Activated naive CD4-positive, alpha-beta T cell treated with anti-CD3 and anti-CD28 coated beads, Interleukin-2, amount 50 U/mL, for 16 hours (primary cell): ENCODE measurements at places on chromosomes 5 and 9.

GRCh38 chr5:179914032-179914755, 6.5 kb upstream of the TBC1D9B start:
- DNase-seq: no peak

- DNase-seq: no peak
Observed at GRCh38 chr9:132752877-132753592, 82.8 kb downstream of the GTF3C4 start.

- DNase-seq: no peak
Observed at GRCh38 chr9:81893929-81894328, 34.3 kb upstream of the SPATA31D4 start.

DNA sequence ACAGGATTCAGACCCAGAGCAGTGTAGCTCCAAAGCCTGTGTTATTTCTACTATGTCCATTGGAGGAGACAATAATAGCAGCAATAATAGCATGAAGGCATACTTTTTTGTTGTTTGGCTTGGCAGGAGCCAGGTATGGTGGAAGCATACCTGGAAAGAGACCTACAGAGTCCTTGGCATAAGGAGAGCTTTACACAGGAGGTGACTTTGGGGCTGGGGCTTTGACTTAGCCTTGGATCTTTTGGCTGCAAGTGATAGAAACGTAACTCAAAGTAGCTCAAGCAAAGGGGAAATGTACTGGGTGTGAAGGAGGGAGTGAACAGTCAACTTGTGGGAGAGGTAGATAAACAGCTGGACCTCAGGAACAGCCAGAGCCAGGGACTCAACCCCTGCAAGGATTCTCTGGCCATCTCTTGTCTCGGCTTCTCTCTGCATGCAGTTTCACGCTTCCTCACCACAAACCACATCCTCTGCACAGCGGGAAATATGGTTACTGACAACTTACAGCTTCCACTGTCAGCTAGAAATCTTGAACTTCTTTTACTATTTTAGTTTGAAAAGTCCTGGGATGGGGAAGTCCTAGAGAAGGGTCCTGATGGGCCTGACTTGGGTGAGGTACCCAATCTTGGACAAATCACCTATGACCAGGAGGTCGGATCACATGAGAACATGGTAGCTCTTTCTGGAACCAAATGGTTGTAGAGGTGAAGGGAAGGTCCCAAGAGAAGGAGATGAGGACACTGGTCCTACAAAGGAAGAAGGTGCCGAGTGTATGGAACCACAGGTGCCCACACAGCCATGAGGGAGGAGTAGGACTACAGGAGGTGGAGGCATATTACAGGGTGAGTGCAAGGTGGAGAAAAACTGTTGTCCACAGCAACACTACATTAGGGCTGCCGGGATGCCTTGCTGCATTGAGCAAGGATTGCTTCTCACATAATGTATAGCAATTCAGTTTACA, 47.0 kb upstream of the TGFBR1 start:
- peak; percentile 47 for DNase-seq

DNA sequence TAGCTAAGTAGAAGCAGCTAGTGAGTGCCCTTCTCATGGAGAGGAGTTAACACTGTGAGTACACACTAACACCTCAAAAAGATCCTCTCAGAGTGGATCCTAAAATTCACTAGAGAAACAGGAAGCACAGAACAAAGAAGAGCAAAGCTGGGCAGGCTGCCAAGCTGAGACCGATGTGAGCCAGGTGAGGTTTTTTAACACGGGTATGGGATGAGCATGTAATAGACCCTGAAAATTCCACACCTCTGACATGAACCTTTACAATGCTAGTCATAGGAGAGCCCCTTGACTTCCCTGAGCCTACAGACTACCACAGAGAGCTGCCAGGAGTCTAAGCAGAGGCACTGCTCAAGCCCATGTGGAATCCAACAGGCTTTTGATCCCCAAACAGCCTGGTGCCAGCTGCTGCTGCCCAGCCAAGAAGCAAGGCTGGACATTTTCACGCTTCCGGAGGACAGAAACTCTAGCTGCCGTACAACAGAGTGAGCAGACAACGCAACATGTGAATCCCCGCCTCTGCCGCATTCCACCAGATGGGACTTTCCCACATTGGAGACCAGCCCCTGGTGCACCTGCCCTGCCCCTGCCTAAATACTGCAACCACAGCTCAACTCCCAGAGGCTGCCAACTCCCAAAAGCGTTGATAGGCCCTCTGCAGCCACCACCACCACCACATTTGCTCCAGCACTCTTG, 280.8 kb downstream of the CDH10 start:
- DNase-seq: no peak

GRCh38 chr5:117731446-117731845, 1156.8 kb upstream of the SEMA6A start:
- DNase-seq: no peak

GRCh38 chr5:108541836-108542235, 159.9 kb upstream of the FBXL17 start:
- no peak for DNase-seq

DNA sequence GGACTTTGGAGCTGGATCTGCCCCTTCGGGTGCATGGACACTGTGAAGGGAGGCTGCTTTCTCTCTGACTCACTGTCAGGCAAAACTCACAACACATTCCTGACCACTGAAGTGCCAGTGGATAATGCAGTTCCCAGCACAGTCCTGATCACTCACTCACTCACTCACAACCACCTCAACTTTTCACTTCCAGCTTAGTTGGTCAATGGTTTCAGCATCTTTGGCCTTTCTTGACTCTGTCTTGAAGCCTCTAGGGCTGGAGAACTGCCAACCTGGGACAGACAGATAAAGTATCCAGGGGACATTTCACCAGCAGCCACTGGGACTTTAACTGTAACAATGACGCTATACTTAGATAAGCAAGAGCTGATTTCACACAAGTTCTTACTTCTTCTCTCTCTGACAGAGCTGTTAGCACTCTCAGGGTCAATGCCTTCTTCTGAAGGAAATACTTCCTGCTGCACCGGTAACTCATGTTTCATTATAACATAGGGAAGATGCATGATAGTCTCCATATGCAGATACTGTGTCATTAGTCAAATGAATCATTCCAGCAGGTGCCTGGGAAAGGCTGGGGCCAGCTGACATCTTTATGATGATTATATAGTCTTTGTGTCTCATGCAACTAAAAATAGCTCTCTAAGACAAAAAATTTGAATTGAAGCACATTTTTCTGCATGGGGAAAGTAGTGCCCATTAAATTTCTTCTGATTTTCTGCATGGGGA, 499.0 kb downstream of the SEMA5A start:
- DNase-seq: no peak

- DNase-seq: no peak
Observed at GRCh38 chr9:131397100-131397790, 3.4 kb downstream of the PRRC2B start.

DNA sequence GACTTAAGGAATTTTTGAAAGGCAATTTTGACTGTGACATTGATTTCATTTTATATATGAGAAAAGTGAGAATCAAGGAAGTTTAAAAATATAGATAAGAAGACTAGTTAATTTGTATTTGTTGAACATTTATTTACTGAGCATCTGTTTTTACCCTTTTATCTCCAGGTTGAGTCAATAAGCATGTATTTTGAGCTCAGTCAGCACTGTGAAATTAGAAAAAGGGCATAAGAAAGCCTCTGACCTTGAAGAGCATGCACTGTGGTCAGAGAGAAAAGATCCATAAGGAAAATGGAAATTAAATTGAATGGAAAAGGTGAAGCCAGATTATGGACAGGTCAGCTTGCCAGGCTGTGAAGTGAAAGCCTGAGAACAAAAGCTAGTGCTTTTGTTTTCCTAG, 44.4 kb downstream of the ELL2 start:
- DNase-seq: no peak

DNA sequence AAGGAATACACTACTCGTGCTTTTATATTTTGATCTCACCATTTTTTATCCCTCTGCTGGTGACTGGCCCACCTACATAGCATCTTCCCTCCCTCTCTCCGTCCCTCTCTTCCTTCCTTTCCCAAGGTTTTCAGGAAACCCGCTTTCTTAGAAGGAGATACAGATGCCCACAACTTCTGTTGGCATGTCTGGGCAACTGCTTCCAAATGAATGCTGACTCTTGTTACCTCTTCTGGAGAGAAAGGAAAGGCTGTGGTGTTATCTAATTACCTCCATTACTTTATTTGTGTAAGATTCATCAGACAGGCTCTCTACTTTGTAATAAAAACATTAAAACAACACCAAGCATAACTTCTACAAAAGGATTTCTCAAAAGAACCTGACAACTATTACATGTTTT, 20.2 kb downstream of the FANCC start:
- no peak for DNase-seq

DNA sequence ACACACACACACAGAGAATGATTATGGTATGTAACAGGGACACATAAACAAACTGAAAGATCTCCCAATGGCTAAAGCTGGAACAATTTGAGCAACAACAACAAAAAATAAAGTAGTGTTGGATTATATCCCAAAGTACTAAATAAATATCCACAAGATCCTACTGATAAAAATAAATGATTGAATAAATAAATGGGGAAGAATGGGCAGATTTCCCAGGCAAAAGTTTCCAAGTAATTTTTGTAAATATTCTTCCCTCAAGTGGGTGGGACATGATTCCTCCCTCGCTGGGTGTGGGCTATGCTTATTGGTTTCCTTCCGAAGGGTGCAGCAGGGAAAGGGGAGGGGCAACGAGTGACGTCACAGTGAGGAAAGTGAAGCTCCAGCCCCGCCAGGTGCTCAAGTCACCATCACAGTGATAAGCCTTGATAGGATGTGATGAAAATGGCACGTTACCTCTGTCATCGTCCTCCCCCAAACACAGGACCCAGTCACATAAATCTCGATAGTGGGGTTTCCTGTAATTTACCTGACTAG, 295.3 kb downstream of the DRD1 start:
- DNase-seq: no peak

GRCh38 chr9:96047741-96048103, 172.2 kb downstream of the ERCC6L2 start:
- DNase-seq: no peak

DNA sequence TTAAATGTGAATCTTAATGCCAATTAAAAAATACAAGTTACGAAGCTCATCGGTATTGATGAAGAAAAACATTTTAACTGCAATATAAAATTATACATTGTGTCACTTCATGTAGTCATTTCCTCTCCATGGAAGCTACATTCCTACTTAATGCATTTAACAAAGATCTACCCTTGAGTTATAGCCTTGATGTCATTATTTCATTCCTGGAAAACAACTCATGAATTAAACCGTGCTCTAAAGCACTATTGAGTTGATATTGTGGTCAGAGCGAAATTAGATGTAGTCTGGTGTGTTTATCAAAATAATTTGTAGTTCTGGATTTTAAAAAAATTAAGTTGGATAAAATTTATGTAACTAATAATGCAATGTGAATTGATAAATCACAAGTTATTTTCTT, 11.1 kb downstream of the C5orf47 start:
- DNase-seq: no peak

- no peak for DNase-seq
Observed at GRCh38 chr5:61966997-61967396, 339.0 kb upstream of the KIF2A start.

- no peak for DNase-seq
Observed at GRCh38 chr5:39422036-39422606, 2.7 kb downstream of the DAB2 start.

DNA sequence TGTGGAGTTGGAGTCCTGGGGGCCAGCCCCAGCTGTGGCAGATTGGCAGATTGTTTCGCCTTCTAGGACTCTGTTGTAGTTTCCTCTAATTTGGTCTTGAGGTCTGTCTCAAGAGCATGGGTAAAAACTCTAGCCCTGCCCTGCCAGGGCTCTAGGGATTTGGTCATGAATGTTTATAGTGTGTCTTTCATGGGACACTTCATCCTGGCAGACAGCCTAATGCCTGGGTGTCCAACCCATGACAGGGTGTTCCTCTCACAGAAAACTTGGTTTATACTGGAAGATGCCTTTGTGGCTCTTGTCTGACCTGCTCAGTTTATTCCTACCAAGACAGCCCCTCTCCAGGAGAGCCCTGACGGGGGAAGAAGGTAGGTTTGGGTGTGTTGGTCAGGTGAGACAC, 45.5 kb downstream of the GALNT12 start:
- DNase-seq: no peak

- DNase-seq: no peak
Observed at GRCh38 chr5:161544350-161544765, 2.2 kb downstream of the GABRB2 start.

GRCh38 chr9:73011181-73011750, 58.4 kb upstream of the ALDH1A1 start:
- no peak for DNase-seq

DNA sequence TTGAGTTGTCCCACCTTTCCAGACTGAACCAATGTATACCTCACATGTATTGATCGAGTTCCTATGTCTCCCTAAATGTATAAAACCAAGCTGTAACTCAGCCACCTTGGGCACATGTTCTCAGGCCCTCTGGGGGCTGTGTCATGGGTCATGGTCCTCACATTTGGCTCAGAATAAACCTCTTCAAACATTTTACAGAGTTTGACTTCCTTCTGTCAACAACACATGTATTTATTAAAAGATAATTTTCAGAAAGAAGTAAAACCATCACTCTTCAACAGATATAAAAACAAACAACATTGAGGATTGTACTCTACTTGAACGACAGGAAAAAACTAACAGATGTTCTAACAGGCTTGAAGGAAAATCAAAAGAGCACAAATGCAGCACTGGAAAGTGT, 4.5 kb downstream of the CMBL start:
- no peak for DNase-seq

- DNase-seq: no peak
Observed at GRCh38 chr5:88826646-88827585, 56.1 kb downstream of the MEF2C start.

DNA sequence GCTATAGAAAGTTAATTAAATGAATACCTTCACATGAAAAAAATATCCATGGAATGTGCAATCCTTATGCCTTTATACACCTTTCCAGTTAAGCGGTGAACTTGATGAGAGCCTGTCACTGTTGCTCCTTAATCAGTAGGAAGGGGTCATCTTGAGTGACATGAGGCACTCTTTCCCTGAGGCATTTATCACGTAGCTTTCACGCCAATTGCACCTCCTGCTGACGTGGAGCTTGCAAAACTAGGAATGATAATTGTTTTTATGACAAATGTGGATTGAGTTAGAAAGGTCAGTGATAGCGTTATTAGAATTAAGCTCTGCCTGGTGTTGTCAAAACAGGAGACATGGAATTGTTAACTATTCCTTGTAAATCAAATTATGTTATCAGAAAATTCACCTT, 79.7 kb downstream of the SLF1 start:
- DNase-seq: no peak

GRCh38 chr5:159412284-159413046, 82.2 kb upstream of the IL12B start:
- DNase-seq: peak; percentile 50

- no peak for DNase-seq
Observed at GRCh38 chr5:89729623-89730301, 679.8 kb downstream of the CETN3 start.

GRCh38 chr5:125267636-125268248, 521.3 kb upstream of the ZNF608 start:
- DNase-seq: no peak
